ENCODE measurements at places on chromosomes 7 and 10. TPM values are rescaled to one million over a fixed set of nuclear protein-coding genes. Genes with fewer than 3 reads are reported as not detected.

Gene STMP1
- total RNA-seq, result 30.4 TPM

GRCh38 chr10:114021717-114022680, 21.7 kb upstream of the ADRB1 start:
- peaks cover 24% of the 10 kb centered on the region for H3K4me1 ChIP-seq
- no peaks in the 10 kb centered on the region for H3K27me3 ChIP-seq

DNA sequence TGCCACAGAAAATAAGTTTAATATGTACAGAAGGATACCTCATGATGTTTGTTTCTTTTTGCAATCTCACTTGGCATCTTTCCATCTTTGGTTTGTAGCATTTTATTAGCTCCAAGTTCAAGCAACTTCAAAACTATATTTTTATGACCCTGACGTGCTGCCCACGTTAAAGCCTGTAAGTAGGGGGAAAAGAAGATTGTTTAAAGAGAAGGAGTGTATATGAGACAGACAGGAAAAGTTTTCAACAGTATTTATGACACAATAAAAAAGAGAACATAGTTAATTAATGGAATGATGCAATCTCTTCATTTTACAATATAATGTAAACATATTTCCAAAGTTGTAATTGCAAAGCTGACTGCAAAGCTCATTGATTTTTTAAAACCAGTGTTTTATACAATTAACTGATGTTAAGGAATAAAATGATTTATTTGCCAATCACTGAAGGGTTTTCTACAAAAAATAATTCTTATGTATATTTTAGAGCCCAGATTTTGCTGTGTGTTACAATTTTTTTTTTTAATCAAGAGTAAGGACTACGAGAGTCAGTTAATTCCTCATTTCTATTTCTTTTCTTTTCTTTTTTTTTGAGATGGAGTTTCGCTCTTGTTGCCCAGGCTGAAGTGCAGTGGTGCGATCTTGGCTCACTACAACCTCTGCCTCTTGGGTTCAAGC, 42.5 kb downstream of the ASZ1 start:
- no peak for DNase-seq

GRCh38 chr10:117002206-117002605, 2.8 kb downstream of the SHTN1 start:
- no peaks in the 10 kb centered on the region for H3K4me1 ChIP-seq
- no peak for DNase-seq
- H3K4me3 ChIP-seq, result no peak overlapping the region
- H3K27me3 ChIP-seq, result no peaks in the 10 kb centered on the region
- H3K27ac ChIP-seq, result no peak overlapping the region
